ENCODE measurements at places on chromosomes 16 and 17. TPM values are rescaled to one million over a fixed set of nuclear protein-coding genes. Genes with fewer than 3 reads are reported as not detected.

The BAIAP3 gene
- total RNA-seq = 8.4 TPM

The PRAC1 gene
- not detected for total RNA-seq

The TTLL6 gene
- total RNA-seq = 2.7 TPM

The TBC1D3H gene
- total RNA-seq = not detected

DNA sequence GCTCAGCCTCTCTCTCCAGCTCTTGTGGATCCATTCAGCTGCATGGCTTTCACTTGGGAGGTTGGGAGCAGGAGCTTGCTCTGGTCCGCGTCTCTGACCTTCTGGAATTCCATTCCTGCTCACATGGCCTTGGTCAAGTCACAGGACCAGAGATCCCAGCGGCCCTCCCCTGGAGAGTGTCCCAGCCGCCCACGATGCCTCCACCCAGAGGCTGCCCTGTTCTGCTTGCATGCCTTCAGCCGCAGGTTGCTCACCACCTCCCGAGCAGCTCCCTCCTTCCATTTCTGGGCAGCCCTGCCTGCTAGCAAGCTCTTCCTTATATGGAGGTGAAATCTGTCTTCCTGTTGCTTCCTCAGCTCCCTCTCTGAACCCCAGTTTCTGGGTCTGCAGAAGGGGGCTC is 32.6 kb downstream of the RAI1 start:
- H3K27ac ChIP-seq = peak overlapping the region; percentile 32
- H3K27me3 ChIP-seq = no peaks in the 10 kb centered on the region
- no peaks in the 10 kb centered on the region for H3K36me3 ChIP-seq
- DNase-seq = peak; percentile 66

GRCh38 chr16:87464691-87465300 is 28.0 kb downstream of the ZCCHC14 start:
- peak overlapping the region; percentile 88 for H3K27ac ChIP-seq
- H3K4me3 ChIP-seq = peak overlapping the region; percentile 28
- H3K4me1 ChIP-seq = peaks cover 71% of the 10 kb centered on the region
- peaks cover 4% of the 10 kb centered on the region for H3K36me3 ChIP-seq
- no peaks in the 10 kb centered on the region for H3K27me3 ChIP-seq
- DNase-seq = peak; percentile 75

DNA sequence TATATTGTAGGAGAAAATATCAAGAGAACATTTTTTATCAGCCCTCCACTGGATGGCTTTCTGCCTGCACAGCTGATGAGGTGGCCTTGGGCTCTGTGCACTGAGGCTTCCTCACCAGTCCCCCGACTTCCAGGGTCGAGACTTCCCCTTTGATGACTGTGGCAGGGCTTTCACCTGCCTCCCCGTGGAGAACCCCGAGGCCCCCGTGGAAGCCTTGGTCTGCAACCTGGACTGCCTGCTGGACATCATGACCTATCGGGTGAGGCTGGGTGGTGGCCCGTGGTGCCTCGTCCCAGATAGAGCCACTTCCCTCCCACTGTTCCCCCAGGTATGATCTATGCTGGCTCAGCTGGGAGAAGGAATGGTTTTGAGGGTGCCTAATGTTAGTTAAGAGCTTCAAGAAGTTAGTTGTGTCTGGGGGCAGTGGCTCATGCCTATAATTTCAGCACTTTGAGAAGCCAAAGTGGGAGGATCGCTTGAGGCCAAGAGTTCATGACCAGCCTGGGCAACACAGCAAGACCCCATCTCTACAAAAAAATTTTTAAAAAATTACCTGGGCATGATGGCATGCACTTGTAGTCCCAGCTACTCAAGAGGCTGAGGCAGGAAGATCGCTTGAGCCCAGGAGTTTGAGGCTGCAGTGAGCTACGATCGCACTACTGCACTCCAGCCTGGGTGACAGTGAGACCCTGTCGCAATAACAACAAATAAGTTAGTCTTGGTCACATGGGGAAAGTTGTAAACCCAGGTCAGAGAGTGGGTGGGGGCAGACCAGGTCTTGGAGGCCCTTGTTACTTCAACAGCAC is 11.8 kb downstream of the FCSK start:
- no peak overlapping the region for H3K27ac ChIP-seq
- DNase-seq = no peak
- H3K4me3 ChIP-seq = no peak overlapping the region
- no peaks in the 10 kb centered on the region for H3K27me3 ChIP-seq

GRCh38 chr17:59108400-59109102 is 1.9 kb upstream of the TRIM37 start:
- peak overlapping the region; percentile 99 for H3K4me3 ChIP-seq
- no peaks in the 10 kb centered on the region for H3K27me3 ChIP-seq
- DNase-seq = no peak
